ENCODE measurements at places on chromosomes 2 and 18.
A peak's percentile ranks its signal among the peaks of the same experiment; 100 is the strongest.

DNA sequence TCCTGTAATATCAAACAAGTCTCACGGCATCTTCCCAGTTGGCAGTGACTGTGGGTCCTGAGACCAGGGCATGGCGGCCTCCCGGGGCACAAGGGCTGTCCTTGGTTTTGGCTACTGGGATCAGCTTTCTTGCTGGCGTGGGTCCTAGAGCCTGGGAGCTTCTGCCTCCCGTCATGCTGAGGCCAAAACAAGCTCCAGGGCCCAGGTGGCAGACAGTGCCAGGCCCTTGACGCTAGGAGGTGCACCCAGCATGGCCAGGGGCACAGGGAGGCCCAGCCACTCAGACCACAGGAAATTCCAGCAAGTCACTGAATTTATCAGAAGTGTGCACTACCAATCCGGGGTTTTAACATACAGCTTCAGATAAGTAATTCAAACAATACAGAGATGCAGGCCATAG is 184.7 kb downstream of the EIPR1 start:
- DNase-seq: no peak
- no peak overlapping the region for H3K4me3 ChIP-seq
- peaks cover 16% of the 10 kb centered on the region for H3K36me3 ChIP-seq
- no peaks in the 10 kb centered on the region for H3K27me3 ChIP-seq
- H3K27ac ChIP-seq: no peak overlapping the region

- no peak overlapping the region for H3K4me3 ChIP-seq
- no peaks in the 10 kb centered on the region for H3K27me3 ChIP-seq
- H3K36me3 ChIP-seq: no peaks in the 10 kb centered on the region
- H3K27ac ChIP-seq: no peak overlapping the region
- peaks cover 10% of the 10 kb centered on the region for H3K4me1 ChIP-seq
Observed at GRCh38 chr2:190841707-190842505, 38.7 kb upstream of the GLS start.

DNA sequence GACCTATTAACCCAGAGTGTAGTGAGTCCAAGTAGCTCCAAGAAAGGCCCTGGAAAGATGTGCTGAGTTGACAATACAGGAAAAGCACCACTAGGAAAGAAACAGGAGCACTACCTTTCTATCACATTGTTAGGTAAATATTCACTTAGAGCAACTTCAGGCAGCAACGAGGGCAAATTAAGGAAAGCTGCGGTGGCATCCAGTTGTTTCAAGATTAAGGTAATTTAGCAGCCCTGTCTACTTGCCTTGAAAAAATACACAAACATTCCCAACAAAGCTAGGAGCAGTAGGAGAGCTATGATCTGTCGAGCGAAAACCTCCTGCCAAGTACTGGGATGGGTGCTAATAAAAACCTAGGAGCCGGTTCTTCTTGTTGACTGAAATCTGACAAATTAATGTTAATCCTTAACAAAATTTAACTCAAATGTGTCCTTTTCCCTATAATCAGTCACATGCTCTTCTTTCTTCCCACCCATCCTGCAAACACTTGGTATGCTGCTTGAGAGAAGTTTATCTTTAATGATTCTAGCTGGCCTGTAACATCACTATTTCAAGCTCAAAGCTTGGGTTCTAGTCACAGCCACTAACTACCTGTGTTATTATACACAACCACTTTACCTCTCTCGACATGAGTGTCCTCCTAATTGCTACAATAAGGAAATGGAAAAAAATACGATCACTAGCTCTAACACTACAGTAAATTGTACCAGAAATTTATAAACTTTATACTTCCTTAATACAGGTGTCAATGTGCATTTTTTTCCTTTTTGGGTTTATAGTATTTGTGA is 2.0 kb downstream of the ACAA2 start:
- peaks cover 35% of the 10 kb centered on the region for H3K36me3 ChIP-seq
- no peaks in the 10 kb centered on the region for H3K27me3 ChIP-seq
- peak overlapping the region; percentile 37 for H3K4me3 ChIP-seq
- H3K4me1 ChIP-seq: peaks cover 23% of the 10 kb centered on the region
- H3K27ac ChIP-seq: peak overlapping the region; percentile 25

DNA sequence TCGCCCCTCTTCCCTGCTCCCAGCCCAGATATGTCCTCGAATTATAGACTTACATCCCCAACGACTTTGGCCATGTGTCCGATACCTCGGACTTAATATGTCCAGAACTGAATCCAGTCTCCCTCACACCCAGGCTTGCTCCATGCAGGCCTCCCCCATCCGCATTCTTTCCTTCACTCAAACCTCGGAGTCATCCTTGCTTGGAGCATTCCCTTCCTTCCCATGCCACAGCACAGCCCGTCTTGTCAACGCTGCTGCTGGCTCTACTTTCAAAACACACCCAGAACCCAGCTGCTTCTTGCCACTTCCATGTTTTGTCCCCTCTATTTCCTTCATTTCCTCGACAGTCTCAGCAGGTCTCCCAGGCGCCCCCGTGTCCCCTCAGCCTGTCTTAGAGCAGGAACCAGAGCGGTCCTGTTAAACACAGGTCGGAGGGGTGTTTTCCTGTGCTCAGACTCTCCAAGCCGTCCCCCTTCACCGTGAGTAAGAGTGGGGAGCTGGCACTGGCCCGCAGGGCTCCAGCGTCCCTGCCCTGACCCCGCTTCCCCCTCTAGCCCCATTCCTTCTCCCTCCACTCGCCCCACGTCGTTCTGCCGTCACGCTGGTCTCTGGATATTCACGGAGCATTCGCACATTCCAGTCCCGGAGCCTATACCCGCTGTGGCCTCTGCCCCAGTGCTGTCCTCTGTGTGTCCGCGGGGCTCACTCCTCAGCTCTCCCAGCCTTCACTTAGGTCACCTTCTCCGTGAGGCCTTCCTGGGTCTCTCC is 54.4 kb downstream of the VAPA start:
- no peaks in the 10 kb centered on the region for H3K27me3 ChIP-seq
- no peak for DNase-seq
- no peak overlapping the region for H3K27ac ChIP-seq
- H3K36me3 ChIP-seq: peaks cover 2% of the 10 kb centered on the region

GRCh38 chr2:65979446-65979845 is 455.5 kb upstream of the MEIS1 start:
- H3K4me3 ChIP-seq: no peak overlapping the region
- no peaks in the 10 kb centered on the region for H3K27me3 ChIP-seq
- no peak for DNase-seq

GRCh38 chr2:221662689-221663391 is 90.7 kb upstream of the EPHA4 start:
- H3K4me1 ChIP-seq: peaks cover 8% of the 10 kb centered on the region
- H3K27ac ChIP-seq: no peak overlapping the region
- H3K27me3 ChIP-seq: no peaks in the 10 kb centered on the region
- no peak for DNase-seq
- H3K36me3 ChIP-seq: peaks cover 27% of the 10 kb centered on the region
